ENCODE measurements at places on chromosomes 13 and 19.

DNA sequence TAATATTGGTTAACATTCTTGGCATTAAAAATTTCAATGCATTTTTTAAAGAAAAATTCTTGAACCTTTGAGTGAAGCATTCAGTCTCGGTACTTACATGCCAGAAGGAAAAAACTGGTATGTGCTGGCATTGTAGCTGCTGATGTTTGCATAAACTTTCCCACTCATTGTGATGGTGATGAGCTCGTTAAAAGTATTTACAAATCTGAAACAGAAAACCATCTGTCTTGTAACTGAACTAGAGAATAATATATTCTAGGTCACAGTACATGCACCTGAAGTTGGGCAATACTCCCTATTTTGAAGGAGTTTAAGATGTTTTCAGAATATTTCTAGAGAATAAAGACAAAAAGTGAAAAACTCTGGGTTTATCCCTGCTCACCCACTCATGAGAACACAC, 64.1 kb downstream of the SLC15A1 start:
- no peak for DNase-seq

GRCh38 chr19:12052091-12052496, 667 bp downstream of the ZNF878 start:
- no peak for DNase-seq

GRCh38 chr19:34172661-34173192, 423 bp downstream of the LSM14A start:
- no peak for DNase-seq

DNA sequence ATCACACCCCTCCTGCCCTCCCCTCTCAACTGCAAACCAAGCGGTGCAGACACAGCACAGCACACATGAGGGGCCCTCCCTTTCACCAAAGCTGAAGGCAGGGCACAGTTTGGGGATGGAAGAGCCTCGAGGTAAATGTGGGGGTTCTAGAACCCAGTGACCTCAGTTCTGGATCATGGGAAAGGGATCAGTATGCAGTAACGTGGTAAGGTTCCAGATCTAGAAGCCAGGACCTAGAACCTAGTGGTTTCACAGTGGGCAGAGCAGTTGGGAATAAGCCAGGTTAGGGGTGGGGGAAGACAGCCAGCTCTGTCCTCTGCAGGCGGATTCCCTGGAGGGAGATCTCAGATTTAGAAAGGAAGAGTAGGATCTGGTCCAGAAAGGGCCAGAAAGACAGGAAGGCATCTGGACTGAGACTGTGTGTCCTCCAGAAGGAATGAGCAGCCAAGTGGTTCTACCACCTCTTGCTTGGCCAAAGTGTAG, 3.1 kb downstream of the FTL start:
- DNase-seq, result no peak

DNA sequence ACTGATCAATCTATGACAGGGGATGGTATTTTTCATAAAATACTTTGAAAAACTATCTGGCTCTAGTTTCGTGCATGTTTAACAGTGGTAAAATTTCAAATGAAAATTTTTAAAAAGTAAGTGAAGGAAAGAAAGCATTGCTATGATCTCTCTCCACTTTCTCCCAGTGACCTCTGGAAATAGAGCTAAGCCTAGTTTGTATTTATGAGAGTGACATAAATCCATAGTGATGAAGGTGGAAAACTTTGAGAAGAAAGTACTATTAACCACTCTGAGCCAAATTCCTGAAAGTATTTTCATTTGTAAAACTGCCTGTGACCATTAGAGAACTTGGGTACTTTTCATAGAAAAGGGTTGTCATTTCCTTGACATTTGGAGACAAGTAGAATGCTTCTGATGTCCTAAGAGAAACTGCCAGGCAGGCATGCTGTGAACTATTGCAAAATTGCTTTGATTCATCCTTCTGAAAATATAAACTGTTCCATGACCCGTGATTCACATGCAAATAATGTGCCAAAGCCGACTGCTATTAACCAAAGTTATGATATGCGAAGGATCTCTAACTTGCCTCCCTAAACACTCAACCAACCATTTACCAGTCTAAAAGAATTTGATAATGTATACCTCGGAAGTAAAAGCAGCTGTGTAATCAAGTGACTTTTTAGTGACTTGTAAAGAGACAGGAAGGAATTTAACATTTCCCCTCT, 133.2 kb downstream of the VWA8 start:
- DNase-seq, result peak; percentile 5

- no peak for DNase-seq
Measured at GRCh38 chr13:98706446-98707110, 45.9 kb downstream of the SLC15A1 start.

- DNase-seq, result no peak
Measured at GRCh38 chr13:61935710-61936109, 520.1 kb upstream of the PCDH20 start.

- no peak for DNase-seq
Measured at GRCh38 chr19:34148658-34149185, 23.6 kb upstream of the LSM14A start.

GRCh38 chr19:47227352-47228167, 3.4 kb downstream of the BBC3 start:
- DNase-seq, result no peak

GRCh38 chr13:58893396-58893795, 1261.9 kb downstream of the PCDH17 start:
- DNase-seq, result no peak

- no peak for DNase-seq
Measured at GRCh38 chr13:93270769-93271742, 44.4 kb downstream of the GPC6 start.

GRCh38 chr19:7808108-7808507, 21.9 kb upstream of the EVI5L start:
- DNase-seq, result no peak

DNA sequence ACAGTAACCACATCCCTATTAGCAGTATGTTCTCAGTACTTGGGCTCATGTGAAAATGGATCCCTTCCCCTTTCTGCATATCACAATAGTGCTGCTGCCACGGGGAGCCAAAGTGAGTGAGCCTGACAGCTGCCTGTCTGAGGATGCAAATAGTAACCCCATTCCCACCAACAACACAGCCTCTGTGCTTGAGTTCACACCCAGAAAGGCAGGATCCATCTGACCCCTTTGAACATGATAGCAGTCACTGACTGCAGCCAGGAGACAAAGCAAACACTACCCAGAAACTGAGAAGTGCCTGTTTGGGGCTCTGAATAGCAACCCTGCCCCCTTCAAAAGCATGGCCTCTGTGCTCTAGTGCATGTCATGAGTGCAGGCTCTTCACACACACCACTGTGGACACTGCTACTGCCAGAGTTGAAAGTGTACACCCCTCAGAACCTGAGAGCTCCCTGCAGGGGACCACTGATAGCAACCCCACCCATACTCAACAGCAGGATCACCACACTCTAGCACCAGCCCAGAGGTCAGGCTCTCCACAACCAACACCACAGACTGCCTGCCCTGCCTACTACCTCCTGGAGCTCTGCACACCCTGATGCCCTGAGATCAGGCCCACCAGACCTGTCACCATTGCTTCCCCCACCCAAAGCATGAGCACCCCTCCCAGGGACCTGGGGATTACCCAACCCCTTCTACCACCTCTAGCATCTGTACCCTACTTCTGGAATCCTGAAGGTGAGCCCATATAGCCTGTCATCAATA, 1563.5 kb upstream of the PRR20A start:
- DNase-seq, result no peak

DNA sequence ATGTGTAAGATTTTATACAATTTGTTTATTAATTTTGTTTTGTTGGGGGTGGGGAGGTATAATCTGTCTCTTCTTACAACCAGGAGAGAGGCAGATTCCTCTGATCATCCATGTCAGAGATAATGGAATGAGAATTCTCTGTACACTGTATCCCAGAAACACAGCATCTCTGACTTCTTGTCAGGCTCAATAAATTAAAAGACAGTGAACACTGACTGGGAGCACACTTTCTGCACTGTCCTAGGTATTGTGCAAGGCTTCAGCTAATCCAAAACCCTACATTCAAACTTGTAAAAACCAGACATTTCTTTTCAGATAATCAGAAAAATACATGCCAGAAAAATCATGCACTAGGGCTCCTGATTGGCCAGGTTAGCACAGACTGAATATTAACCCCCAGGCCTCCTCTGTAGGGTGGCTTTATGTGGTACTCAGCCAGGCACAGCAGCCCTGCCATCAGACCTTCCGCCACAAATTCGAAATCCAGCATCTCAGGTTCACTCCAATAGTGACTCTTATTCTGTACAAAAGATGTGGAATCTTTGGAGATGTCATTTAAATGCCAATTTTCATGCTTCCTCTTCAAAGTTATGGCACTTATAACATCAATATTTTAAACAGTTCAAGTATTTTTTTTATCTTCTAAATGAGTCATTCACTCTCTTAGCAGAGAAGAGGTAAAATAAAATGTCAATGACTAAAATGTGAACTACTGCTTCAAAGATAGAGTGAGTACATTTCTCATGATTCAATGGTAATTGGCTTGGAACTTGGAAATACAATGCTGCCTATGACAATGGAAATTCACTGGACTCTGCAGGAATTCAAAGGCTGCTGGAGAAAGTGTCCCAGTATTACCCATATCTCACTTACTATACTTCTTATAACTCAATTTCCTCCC, 211.5 kb downstream of the KLF12 start:
- DNase-seq, result no peak

DNA sequence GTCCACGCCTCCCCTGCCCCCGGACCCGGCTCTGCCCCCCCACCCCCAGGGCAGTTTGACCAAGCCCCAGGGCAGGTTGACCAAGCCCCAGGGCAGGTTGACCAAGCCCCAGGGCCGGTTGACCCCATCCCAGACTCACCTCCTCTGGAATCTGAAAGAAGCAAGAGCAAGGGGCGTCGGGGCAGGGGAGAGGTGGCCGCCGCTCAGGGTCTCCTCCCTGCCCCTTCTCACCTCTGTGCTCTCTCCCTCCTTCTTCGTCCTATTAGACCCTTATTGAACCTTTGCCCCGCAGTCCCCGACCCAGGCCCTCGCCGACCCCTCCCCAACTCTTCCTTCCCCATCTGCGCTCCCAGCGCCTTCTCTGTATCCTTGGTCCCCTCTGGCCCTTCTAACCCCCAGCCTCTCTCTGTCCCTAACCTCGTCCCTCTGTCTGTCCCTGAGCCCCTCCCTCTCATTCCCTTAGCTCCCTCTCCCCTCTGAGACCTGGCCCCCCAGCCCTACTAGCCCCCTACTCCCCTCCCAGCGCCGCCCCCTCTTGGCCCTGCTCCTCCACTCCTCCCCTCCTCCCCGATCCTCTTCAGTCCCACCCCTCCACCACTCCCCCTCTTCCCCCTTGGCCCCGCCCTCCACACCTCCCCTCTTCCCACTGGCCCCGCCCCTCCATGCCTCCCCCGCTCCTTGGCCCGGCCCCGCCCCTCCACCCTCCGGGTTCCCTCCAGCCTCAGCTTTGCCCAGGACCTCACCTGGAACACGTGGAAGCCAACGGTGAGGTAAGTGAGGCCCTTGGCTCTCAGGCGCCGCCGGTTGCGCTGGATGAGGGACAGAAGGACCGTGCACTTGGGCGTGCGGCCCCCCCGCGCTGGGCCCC, 7.6 kb downstream of the CAPN12 start:
- peak; percentile 97 for DNase-seq

DNA sequence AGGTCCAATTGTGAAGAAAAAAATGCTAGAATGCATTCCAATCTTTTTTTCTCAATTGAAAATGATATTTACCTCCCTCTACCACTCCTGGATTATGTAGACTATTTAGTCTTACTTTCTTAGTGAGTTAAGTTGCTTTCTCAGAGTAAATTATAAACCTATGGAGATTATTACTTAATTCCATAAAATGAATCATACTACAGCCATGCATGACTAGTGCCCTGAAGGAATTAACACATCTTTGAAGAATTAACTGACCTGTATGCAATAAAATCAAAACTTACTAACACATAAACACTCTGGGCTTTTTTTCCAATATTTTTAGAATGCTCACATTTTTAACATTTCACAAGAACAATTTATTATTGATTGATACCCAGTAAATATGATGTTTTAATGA, 379.4 kb upstream of the DACH1 start:
- no peak for DNase-seq

DNA sequence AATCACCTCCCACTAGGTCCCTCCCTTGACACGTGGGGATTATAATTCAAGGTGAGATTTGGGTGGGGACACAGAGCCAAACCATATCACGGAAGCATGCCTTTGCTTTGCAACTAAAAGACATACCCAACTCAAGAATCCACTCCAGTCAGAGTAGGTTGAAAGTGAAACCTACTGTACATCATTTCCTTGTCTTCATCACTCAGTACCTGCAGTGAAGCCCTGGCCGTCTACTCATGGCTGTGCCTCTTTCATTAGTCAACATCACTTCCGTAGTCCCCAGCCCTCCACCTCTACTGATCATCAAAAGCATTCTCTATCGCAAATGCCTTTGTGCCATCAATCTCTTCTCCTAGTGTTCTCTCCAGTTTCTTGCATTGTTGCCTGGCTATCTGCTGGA, 343.1 kb upstream of the ARGLU1 start:
- no peak for DNase-seq

DNA sequence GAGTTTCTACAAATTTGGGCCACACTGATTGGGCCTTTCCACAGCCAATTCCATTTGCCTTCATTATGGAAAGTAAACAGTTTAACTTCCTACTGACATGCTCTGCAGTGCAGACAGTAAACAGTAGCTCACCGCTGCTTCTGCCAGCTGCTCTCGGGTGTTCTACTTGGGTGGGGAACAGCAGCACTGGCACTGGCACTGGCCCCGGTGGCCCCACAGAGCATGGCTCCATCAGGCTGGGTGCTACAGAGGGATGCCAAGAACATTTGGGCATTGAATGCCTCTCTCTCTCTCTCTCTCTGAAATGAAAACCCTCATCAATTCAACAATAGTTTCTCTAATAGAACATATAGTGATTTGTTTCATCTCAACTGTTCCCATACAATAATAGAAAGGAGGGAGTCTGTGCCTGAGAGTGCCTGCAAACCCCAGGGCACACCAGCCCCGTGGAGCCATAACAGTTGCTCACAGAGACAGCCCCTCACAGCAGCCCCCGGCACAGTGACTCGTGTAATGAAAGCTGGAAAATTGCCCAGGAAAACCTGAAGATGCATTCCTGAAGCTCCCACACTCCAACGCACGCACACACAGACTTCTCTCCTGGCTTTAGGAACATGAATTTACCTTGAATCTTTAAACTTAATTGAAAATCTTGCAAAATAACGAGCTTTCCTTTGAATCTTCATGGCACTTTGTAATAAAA, 38.2 kb upstream of the GJB6 start:
- DNase-seq, result no peak

GRCh38 chr19:44782729-44783128, 5.0 kb downstream of the CBLC start:
- DNase-seq, result no peak

GRCh38 chr13:75071796-75072195, 410.2 kb downstream of the TBC1D4 start:
- no peak for DNase-seq

GRCh38 chr19:18171605-18172327, 1.8 kb upstream of the IFI30 start:
- DNase-seq, result peak; percentile 18
